ENCODE measurements at places on chromosomes 6 and 20.

DNA sequence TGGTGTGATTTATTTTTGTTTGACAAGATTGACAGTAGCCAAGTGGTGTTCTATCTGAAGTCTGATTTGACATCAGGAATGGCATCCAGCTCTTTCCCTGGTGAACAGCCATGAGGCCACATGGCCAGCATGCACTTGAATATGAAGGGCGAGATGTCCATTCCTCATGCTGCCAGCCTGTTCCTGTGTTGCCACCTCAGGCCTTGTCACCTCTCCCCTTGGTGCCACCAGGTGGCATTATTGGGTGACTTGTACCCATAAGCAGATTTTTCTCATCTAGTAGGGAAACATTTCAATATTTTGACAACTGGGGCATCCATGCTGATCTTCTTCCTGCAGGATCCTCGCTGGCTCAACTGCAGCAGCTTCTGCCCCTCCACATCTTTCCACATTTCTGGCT, 199.1 kb downstream of the ERMARD start:
- no peak for DNase-seq

DNA sequence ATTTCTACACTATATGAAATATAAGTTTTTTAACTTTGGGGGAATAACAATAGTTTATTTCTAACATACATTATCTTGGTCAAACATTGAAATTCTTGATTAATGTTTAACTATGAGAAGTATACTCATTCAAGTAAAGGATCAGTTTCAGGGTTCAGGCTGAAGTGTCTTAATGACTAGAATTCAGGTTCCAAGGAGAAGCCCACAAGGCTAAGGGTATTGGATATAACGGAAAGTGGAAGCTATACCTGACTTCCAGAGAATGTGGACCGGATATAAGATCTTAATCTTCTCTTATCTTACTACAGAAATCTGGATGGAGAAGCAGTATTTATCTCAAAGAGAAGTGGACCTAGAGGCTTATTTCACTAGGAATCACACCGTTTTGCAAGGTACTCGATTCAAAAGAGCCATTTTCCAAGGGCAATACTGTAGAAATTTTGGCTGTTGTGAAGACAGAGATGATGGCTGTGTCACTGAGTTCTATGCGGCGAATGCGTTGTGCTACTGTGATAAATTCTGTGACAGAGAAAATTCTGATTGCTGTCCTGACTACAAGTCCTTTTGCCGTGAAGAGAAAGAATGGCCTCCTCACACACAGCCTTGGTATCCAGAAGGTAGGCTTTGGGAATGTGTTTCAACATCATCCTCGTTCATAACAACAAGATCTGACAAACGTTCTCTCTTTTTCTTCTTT, at the start of gene TINAG:
Gene TINAG (plus strand): TSS at position 153 of the 697 bp plus-strand sequence. CDS start 110 bp downstream, at position 263.
- no peak for DNase-seq

GRCh38 chr6:12776291-12776690, 59.7 kb downstream of the PHACTR1 start:
- DNase-seq = no peak

DNA sequence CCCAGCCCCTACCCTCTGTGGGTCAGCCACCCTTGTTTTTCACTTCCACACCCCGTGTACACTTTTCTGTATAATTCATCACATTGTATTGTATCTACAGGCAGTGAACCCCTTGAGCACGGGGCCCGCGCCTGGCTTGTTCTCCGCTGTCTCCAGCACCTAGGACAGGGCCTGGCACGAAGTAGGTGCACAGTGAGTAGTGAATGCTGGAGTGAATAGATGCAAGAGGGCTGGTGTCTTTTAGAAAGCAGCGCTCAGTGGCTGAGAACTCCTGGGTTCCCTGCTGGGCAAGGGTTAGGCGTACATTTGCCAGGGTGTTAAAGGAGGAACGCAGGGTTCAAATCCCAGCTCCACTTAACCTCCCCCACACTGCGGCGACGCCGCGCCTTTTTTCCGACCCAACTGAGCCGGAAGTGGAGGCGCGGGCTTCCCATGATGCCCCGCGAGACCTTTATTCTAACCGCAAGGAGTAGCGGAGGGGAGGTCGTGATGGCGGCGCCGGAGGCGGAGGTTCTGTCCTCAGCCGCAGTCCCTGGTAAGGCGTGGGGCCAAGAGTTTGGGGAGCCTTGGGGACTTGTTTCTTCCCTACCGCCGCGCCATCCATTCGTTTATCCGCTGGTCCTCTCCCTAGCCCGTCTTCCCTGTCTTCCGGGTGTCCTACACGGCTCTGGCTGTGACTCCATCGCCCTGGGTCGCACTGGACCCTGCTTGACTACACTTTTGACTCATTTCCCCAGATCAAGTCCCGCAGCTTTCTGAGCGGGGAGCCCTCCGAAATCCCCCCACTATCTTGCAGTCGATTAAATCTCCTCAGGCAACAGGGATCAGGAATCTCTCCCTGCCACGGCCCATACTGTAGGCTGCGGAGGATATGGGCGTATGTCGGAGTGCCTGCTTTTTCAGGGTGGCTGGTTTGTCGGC, at the start of gene MAD2L1BP:
Gene MAD2L1BP (plus strand): TSS at position 454 of the 921 bp plus-strand sequence. CDS start 36 bp downstream, at position 490.
- DNase-seq = peak; percentile 62

GRCh38 chr6:16912756-16913155, 151.5 kb upstream of the ATXN1 start:
- DNase-seq = no peak

- no peak for DNase-seq
These were observed 13.9 kb downstream of the PTK7 start for GRCh38 chr6:43089874-43090558.

- no peak for DNase-seq
These were observed 107.0 kb downstream of the ESR1 start for GRCh38 chr6:151914484-151914883.

GRCh38 chr20:59818911-59819310, 114.5 kb downstream of the SYCP2 start:
- DNase-seq = no peak

DNA sequence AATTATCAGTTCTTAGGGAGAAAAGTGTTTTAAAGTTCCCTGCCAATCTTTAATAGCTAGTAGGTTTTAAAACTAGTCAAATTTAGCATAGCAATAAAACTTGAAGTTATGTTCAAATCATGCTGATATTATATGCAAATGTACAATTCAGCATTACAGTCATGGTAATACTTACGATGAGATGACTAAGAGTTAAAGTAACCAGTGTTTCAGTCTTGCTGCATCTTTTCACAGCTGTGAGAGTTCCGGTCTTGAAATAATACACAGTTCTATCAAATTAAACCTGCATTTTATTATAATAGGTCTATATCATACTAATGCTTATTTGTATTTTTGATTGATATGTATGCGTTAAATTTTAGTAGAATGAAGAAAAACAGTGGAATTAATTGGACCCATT, 26.1 kb downstream of the POPDC3 start:
- no peak for DNase-seq

- no peak for DNase-seq
These were observed 332.9 kb downstream of the RNF144B start for GRCh38 chr6:18720075-18720474.

GRCh38 chr6:87151471-87151780, 3.9 kb upstream of the ZNF292 start:
- DNase-seq = no peak

DNA sequence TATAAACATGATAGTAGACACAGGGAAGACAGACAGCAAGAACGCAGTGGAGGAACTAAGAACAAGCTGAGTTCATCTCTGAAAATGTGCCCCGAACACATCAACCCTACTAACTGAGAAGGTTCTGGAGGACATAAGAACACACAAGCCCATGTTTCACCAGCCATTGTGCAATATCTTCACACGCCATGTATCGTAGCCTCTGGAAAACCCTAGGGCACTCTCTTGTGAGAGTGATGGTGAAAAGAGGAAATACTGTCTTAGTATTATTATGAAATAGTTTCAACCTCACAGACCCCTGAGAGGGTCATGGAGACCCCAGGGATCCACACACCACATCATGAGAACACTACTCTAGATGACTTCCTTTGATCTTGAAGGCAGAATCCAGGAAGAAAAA, 26.1 kb upstream of the FOXF2 start:
- no peak for DNase-seq

- DNase-seq = no peak
These were observed 101.4 kb upstream of the FAM184A start for GRCh38 chr6:119179842-119180241.

GRCh38 chr6:163098827-163099479, 315.6 kb upstream of the QKI start:
- no peak for DNase-seq

DNA sequence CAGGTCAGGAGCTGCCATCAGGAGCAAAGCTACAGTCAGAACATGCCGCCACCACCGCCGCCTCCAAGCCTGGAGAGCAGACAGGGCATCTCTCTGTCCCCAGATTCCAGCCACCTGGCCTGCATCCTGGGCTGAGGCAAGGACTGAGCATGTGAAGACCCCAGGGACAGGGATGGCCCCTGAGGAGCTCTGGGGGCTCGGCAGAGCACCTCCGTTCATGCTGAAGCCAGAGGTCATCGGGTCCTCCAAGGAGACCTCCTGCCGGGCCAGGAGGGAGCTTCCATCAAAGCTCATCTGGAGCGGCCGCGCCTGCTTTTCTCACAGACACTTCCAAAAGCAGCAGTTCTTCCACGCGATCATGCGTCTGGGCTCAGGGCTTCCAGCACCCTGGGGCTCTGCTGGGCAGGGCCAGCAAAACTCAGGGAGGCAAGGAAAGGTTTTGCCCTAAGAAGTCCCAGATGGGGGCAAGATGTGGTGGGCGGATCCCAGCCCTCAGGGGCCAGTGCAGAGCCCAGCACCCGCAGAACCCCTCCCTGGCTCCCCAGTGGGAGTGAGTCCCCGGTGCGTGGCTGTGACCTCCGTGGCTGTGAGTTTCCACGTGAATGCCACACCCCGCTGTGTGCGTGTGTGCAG, 138.4 kb downstream of the TAF4 start:
- DNase-seq = no peak

- no peak for DNase-seq
These were observed 90.1 kb upstream of the SUPT3H start for GRCh38 chr6:45467853-45468252.

DNA sequence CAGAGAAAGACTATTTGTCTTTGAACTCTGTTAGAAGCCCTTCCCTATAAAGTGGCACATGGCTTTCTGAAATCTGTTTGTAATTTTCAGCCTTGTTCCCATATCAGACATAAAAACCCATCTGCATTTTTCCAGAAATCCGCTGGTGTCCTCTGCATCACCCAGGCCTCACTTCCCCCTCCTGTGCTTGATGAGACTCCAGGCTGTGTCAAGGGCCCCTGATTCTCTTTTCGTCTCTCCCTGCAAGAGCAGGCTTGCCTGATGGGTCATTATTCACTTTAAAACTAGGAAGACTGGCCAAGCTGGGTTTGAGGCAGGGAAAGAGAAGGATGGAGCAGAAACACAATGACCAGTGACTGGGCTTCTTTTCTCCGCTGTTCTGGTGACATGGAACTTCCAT, 10.6 kb upstream of the PROKR2 start:
- no peak for DNase-seq

DNA sequence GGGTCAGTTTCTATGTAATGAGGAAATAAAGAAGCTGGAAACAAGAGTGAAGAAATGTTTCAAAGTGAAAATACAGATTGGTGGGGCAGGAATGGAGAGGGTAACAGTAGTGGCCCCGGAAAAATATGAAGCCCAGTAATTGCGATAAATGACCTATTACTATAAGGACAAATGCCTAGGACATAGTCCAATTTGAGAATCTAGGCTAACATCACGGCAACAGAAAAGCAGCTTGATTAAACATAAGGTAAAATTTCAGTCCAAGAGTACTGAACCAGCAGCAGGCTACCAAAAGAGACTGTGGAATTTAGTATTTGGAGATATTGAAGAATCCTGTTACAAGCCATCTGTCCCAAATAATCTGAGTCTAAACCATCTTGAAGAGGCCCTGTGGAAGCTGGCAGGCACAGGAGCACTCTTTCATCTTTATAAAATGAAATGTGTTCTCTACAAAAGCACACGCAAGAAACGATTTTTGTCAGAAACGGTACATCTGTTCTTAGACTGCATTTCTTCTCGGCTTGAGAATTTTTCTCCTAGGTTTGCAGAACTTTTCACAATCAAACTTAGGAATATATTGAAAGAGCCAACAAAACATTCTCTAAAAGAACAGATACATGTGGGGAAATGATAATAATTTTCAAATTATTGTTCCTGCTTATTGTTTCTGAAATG, 49.3 kb downstream of the ELOVL5 start:
- no peak for DNase-seq

DNA sequence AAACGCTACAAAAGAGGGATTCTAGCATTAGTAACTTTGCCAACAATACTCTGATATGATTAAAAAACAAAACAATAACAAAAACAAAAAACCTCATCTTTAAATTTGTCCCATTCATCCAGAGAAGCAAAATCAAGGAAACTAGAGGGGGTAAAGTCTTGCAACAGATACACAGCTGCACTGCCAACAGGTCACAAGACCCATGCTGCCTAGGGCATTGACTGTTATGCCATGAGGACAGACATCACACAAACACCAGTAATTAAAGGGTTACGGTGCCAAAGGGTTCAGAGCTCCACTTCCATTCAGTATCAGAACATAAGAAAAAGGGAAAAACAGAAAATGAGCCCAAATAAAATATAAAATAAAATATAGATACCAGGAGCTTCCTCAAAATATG, 1.6 kb downstream of the TBC1D20 start:
- DNase-seq = no peak

GRCh38 chr20:571754-572441, 28.3 kb upstream of the CSNK2A1 start:
- no peak for DNase-seq

GRCh38 chr6:111603040-111603439, 2.6 kb downstream of the TRAF3IP2 start:
- no peak for DNase-seq

DNA sequence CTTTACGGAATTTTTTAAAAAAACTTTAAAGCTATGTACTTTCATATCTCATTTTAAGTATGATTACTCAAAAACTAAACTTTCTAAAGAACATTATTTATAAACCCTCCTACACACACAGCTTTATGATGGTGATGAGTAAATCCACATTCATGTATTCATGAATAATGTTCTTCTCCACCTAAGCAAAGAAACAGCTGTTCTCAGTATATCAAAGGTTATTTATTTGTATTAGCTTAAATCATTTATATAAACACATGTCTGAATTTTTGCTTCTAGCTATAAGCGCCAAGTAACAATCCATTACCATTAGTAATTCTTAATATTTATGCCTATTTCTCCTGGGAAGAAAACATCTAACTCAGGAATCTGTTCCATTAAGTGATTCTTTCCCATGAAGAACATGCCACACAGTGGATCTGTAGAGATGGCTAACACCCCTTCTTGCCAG, 63.3 kb downstream of the SMLR1 start:
- no peak for DNase-seq

DNA sequence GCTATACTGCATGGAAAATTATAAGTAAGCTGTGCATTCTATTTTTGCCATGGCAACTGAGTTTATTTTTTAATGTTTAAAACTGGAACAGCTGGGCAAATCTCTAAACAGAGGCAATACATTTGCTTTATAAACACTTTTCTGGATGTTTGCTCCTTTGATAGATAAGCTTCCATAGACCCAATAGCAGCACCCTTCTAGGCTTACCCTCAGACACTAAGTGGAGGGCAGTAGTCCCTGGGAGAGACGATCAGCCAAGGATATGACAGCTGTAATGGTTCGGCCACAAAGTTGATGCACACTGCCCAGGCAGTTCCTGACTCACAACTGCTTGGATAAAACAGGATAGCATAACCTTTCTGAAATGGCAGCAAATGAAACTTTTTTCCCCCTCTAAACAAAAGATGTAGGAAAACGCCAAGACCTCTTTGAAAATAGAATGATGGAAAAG, 8.5 kb upstream of the MRPS10 start:
- no peak for DNase-seq

- no peak for DNase-seq
These were observed 536.8 kb upstream of the JAG1 start for GRCh38 chr20:11210611-11211010.

- no peak for DNase-seq
These were observed 4.5 kb upstream of the RAB44 start for GRCh38 chr6:36692861-36693702.
